ENCODE measurements at places on chromosomes 12 and 14.

- DNase-seq: no peak
These were observed 48.6 kb upstream of the STAC3 start for GRCh38 chr12:57299514-57300016.

GRCh38 chr14:76430017-76430416 lies 54.1 kb downstream of the ESRRB start:
- DNase-seq: no peak

DNA sequence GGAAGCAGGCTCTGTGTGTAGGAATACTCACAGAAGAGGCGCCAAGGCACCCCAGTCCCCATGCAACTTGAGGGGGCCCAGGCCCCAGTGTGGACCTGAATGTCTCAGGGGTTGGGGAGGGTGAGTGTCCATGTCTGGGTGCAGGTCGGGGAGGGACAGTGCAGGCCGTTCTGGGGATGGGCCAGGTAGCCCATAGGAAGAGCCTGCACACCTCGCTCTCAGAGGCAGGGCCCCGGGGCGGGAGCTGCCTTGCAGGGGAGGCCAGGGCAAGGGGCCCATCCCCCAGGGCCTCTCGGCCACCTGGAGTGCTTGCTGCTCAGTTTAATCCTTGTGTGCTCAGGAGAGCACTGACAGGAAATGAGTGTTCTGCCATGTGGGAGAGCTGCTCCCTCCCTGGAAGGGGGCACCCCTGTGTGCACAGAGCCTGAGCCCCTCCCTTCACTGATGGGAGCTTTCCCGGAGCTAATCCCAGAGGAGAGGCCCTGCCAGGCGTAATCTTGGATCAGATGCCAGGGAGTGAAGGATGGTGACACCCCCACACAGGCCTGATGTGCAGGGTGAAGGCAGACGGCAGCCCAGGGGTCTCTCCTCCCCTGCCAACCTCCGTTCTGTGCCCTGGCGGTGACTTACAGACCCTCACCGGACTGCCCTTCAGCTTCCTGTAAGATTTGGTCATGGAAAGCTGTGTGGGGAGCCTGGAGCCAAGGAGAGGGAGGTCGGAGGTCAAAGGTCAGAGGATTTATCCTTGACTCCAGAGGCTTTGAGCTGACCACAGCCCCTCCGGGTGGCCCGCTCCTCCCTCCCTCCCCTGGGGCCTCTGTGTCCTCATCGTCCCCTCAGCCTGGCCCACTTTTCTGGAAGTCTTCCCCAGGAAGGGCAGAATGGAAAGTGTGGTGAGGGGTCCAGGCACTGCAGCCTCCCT lies 24.4 kb upstream of the FBRSL1 start:
- no peak for DNase-seq

DNA sequence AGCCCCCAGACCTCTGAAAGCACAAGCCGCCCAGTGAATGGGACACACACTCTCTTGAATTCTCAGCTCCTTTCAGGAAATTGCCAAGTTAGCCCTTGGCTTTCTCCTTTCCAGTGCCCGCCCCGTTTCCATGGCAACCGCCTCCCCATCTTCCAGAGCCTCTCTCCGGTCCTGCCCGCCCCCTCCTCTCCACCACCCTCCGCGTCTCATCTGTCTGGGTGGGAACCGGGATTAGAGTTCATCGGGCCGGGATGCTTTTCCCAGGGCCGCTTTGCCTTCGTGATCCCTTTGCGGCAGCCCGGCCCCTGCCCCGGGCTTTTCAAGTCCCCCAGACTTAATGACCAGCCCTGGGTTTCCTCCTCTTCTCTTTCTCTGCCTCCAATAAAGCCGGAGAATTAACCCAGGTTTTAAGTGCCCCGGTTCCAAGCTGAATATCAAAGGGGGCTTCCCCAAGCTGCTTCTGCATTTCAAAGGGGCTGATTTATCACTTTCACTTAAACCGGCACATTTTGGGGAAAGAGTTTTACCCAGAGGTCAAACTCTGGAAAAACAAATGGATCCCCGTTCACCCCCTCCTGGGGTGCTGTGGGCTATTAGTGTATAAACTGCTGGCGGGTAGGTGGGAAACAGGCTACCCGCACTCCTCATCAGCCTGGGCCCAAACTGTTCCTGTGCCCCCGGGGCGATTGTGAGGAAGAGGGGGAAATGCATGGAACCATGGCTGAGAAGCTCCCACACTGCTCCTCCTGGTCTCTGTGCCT lies 101.7 kb downstream of the ZFP36L1 start:
- no peak for DNase-seq

- DNase-seq: no peak
These were observed 99.5 kb downstream of the NTN4 start for GRCh38 chr12:95690861-95691635.

- DNase-seq: no peak
These were observed 499 bp downstream of the TOGARAM1 start for GRCh38 chr14:44962334-44963043.

- no peak for DNase-seq
These were observed at the start of gene MANSC1 for GRCh38 chr12:12349711-12350665. MANSC1 (minus strand) TSS chr12:12350242; CDS start chr12:12343314, 6,928 bp downstream.

- DNase-seq: no peak
These were observed 11.6 kb upstream of the C12orf75 start for GRCh38 chr12:105318651-105319483.

- DNase-seq: no peak
These were observed 8.0 kb downstream of the IFT43 start for GRCh38 chr14:75993567-75994041.

GRCh38 chr12:55818886-55819285 lies 1.0 kb downstream of the ORMDL2 start:
- DNase-seq: no peak

- DNase-seq: no peak
These were observed 86.6 kb downstream of the PAPLN start for GRCh38 chr14:73323896-73324399.

DNA sequence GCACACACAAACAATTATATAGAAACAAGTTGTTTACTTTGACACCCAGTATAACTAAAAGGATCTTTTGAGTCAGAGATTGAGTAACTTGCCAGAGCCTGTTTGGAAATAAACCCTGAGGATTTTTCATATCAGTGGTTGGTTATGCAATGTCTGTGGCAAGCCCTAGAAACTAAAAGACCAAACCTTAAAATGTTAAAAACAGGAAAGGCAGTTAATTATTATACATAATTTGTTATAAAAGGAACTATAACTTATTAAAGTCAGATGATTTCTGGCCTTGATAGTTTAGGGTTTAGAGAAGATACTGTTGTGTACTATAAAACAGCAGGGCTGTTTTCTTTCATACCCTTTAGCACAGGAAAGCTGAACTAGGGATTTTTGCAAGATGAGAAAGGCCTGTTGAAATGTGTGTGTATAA lies 44.1 kb downstream of the PSEN1 start:
- DNase-seq: no peak

GRCh38 chr12:132391326-132392041 lies 62.1 kb upstream of the GALNT9 start:
- no peak for DNase-seq

- no peak for DNase-seq
These were observed 65.8 kb downstream of the RIC8B start for GRCh38 chr12:106840243-106840642.
